ENCODE measurements at places on chromosomes 2 and 18. TPM values are rescaled to one million over a fixed set of nuclear protein-coding genes. Genes with fewer than 3 reads are reported as not detected.

GRCh38 chr2:60553495-60554073 is at the start of gene BCL11A:
TSS of gene BCL11A (minus strand) at chr2:60553654. CDS start at chr2:60553270, 384 bp downstream.
- DNase-seq = peak; percentile 90
- peak within 1 kb of the TSS; percentile 82 for H3K27ac ChIP-seq
- H3K4me1 ChIP-seq = peaks cover 63% of the 10 kb centered on the region
- H3K27me3 ChIP-seq = no peaks in the 10 kb centered on the region
- peak within 1 kb of the TSS; percentile 72 for H3K4me3 ChIP-seq

- peaks cover 17% of the 10 kb centered on the region for H3K4me1 ChIP-seq
- H3K27me3 ChIP-seq = no peaks in the 10 kb centered on the region
- DNase-seq = no peak
- H3K36me3 ChIP-seq = no peaks in the 10 kb centered on the region
- H3K27ac ChIP-seq = no peak overlapping the region
- H3K4me3 ChIP-seq = no peak overlapping the region
Observed at GRCh38 chr2:101520246-101520645, 45.3 kb upstream of the RFX8 start.

DNA sequence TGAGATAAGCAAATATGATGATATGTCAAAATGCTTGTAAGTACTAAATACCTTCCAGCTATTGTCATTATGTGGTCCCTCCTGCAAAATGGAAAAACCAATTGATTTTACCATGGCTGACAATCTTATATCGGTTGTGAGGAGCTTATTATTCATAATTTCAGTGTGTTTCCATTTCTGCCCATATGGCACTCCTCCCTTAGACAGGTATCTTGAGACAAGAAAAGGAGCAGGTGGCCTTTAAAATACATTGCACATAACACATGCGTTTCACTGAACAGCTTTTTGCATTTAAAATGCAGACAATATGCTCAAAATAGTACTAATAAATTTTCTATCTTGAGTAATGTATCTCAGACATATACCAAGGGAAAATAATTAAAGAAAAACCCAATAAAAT is 60.2 kb upstream of the SH3RF3 start:
- no peaks in the 10 kb centered on the region for H3K4me1 ChIP-seq
- no peak overlapping the region for H3K27ac ChIP-seq

- H3K36me3 ChIP-seq = no peaks in the 10 kb centered on the region
- H3K27ac ChIP-seq = no peak overlapping the region
- H3K4me3 ChIP-seq = no peak overlapping the region
- no peaks in the 10 kb centered on the region for H3K4me1 ChIP-seq
Observed at GRCh38 chr18:1048032-1048431, 143.4 kb downstream of the ADCYAP1 start.

DNA sequence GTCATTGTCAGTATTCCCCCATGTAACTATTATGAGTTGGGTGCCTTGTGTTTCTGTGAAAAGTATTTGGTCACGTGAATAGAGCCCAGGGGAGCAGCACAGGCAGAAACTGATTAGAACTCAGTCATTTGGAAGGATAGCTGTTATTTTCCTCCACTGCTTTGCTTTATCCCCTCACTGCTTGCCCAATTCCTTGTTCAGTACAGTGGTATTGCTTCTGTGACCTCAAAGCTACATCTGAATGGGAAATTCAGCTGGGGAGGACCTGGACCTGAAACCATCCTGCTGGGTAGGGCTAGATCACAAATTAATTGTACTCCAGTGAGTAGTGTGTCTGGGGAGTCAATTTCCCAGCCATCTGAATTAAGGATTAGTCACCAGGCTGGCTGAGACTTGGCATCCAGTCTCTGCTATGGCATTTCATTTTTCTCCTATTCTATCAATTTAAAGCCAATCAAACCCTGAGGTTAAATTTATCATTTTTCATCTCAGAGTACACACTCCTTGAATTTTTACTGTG is 1231.6 kb upstream of the GYPC start:
- DNase-seq = no peak
- H3K36me3 ChIP-seq = no peaks in the 10 kb centered on the region
- no peaks in the 10 kb centered on the region for H3K27me3 ChIP-seq
- H3K27ac ChIP-seq = no peak overlapping the region
- H3K4me1 ChIP-seq = no peaks in the 10 kb centered on the region
- H3K4me3 ChIP-seq = no peak overlapping the region

- DNase-seq = no peak
- no peaks in the 10 kb centered on the region for H3K27me3 ChIP-seq
- H3K4me3 ChIP-seq = no peak overlapping the region
- no peak overlapping the region for H3K27ac ChIP-seq
Observed at GRCh38 chr18:36031407-36031806, 36.0 kb downstream of the RPRD1A start.

DNA sequence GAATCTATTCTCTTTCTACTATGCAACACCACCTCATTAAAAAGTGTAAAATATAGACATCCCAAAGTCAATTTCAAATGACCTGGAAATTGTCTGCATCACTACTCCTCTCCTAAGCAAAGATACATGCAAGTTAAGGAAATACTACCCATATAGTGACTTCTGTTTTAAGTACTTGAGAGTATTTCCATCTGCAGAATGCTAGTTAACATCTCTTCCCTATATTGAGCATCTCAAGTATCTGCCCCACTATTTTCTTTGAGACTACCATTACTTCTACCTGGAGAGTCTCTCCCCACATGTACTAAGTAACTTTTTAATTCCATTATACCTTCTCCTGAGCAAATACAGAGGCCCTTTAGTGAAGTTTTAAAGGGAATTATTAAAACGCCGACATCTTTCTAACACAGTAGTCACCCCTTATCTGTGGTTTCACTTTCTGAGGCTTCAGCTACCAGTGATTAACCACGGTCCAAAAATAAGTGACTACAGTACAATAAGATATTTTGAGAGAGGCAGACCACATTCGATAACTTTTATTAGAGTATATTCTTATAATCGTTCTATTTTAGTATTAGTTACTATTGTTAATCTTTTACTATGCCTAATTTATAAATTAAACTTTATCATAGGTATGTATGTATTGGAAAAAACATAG is 21.8 kb downstream of the CWC22 start:
- DNase-seq = no peak
- no peak overlapping the region for H3K4me3 ChIP-seq
- no peak overlapping the region for H3K27ac ChIP-seq
- H3K4me1 ChIP-seq = no peaks in the 10 kb centered on the region

DNA sequence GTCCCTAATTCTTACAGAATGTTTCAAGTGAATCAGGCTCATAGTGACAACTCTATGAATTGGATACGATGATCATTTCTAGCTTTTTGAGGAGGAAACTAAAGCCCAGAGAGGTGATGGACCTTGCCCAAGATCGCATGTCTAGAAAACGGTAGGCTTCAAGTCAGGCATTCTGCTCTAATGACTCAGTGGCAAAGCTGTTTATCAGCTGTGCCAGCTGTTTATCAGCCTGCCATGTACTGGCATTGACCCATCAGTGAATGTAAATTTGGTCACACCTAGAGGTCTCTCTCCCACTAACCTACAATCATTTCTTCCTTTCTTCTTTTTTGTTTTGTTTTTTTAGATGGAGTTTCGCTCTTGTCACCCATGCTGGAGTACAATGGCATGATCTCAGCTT is 6.1 kb upstream of the DAW1 start:
- no peak for DNase-seq
- H3K4me1 ChIP-seq = peaks cover 15% of the 10 kb centered on the region
- no peak overlapping the region for H3K27ac ChIP-seq
- H3K36me3 ChIP-seq = no peaks in the 10 kb centered on the region

- H3K4me1 ChIP-seq = no peaks in the 10 kb centered on the region
- no peak for DNase-seq
- H3K27ac ChIP-seq = no peak overlapping the region
Observed at GRCh38 chr2:211439011-211439410, 882.6 kb downstream of the CPS1 start.

GRCh38 chr2:152467677-152468410 is 132.9 kb downstream of the FMNL2 start:
- H3K4me1 ChIP-seq = no peaks in the 10 kb centered on the region
- DNase-seq = no peak
- no peaks in the 10 kb centered on the region for H3K36me3 ChIP-seq
- H3K4me3 ChIP-seq = no peak overlapping the region
- peak overlapping the region; percentile 57 for H3K27ac ChIP-seq

GRCh38 chr2:215793747-215794595 is 219.4 kb downstream of the MREG start:
- no peaks in the 10 kb centered on the region for H3K36me3 ChIP-seq
- H3K4me3 ChIP-seq = no peak overlapping the region
- peak overlapping the region; percentile 57 for H3K27ac ChIP-seq
- no peak for DNase-seq
- H3K27me3 ChIP-seq = no peaks in the 10 kb centered on the region

GRCh38 chr18:7066965-7067555 is 50.5 kb downstream of the LAMA1 start:
- H3K36me3 ChIP-seq = no peaks in the 10 kb centered on the region
- H3K4me1 ChIP-seq = peaks cover 13% of the 10 kb centered on the region
- no peak for DNase-seq

DNA sequence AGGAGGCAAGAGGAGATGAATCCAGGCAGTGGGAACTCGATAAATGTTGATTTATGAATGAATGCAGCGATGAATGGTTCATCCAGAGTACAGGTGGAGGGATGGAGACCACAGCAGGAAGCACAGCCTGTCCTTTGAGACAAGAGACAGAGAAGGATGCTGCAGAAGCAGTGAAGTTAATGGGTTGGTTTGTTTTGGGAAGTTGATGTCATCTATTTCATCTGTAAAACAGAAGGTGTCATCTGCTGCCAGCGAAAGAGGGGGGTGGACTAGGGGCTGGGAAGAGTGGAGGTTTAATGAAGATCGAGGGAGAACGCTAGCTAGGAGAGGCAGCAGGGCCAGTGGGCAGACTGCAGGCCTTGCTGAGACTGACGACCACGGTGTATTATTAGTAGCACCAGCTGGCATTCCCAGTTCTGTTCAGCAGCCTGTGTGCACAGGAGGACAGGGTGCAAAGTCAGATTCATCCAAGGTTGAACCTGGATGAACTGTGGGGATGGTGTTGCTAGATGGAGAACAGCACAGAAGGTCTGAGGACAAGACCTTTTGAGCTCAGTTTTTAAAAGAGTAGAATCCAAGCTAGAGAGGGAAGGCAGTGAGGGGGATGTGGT is 120.3 kb upstream of the CAPN13 start:
- no peak for DNase-seq
- no peaks in the 10 kb centered on the region for H3K36me3 ChIP-seq
- no peaks in the 10 kb centered on the region for H3K27me3 ChIP-seq
- no peaks in the 10 kb centered on the region for H3K4me1 ChIP-seq

- no peaks in the 10 kb centered on the region for H3K27me3 ChIP-seq
- no peak for DNase-seq
- H3K4me3 ChIP-seq = no peak overlapping the region
- H3K27ac ChIP-seq = no peak overlapping the region
Observed at GRCh38 chr2:218722419-218722818, 11.8 kb downstream of the TTLL4 start.

DNA sequence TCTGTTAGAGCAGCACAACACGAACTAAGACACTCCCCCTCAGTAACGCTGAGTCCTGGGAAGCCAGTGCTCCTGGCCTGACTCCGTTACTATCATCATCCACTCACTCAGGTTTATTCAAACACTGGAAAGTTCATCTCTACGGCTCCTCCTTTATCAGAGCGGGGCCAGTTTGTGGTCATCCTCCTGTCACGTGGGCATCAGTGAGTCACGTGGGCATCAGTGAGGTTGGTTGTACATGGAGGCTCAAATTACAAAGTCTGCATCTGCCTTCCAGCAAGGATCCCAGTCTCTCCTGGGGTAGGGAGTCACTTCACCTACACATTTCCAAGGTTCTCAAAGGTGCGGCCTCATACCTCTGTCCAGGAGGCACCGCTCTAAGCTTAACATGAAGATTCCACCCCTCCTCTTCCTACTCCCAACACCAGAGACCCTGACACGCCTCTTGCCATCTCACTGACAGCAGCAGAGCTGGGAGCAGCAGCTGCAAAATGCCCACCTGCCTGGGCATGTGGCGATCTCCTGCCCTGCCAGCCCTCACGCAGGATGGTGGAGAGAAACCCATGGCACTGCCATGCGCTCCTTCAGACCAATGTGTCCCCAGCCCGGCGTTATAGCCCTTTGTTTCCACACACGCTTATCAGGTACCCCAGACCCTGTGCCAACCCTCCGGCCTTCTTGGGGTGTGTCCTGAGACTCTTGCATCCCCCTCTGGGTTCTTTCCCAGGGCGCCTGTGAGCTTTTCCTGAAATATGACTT is 99.2 kb upstream of the PTPRM start:
- no peak overlapping the region for H3K27ac ChIP-seq
- DNase-seq = no peak
- no peaks in the 10 kb centered on the region for H3K27me3 ChIP-seq

DNA sequence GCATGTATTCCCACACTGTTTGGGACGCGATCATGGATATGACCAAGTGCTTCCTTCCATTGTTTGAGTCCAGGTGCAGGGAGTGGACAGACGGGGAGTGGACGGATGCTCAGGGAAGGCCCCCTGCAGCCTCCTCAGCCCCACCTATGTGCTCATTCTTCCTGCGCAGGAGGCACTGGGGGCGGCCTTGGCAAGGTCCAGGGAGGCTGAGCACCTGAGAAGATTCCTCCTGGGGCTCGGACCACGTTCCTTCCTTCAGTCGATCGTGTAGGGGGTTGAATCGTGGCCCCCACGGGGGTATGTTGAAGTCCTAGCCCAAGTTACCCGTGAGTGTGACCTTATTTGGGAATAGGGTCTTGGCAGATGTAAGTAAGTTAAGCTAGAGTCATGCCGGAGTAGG is 60.4 kb downstream of the ASB1 start:
- DNase-seq = no peak
- peaks cover 12% of the 10 kb centered on the region for H3K4me1 ChIP-seq
- no peaks in the 10 kb centered on the region for H3K27me3 ChIP-seq
- H3K27ac ChIP-seq = no peak overlapping the region

DNA sequence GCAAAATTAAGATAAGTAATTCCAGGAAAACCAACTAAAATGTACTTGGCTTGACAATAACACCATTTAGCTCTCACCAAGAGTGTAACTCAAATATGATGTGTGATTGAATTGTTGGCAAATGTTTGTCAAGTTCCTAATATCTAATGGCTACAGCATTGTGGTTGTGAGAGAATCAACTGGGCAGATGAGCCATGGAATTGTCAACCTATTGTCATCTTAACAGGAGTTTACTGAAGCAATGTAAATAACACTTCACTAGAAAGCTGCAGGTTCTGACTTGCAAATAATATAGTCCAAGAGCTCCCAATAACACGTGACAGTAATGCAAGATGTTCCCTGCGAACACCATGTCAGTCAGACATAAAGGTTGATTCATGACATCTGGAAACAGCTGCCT is 495.2 kb upstream of the MEIS1 start:
- H3K4me1 ChIP-seq = no peaks in the 10 kb centered on the region
- no peaks in the 10 kb centered on the region for H3K36me3 ChIP-seq
- no peak overlapping the region for H3K4me3 ChIP-seq
- no peak for DNase-seq
- no peak overlapping the region for H3K27ac ChIP-seq

Gene CFAP65
- not detected for total RNA-seq

Gene RIT2
- total RNA-seq = not detected

Gene SATB2
- total RNA-seq = 0.95 TPM

Gene GBX2
- not detected for total RNA-seq

Gene SNTG2
- 3.2 TPM for total RNA-seq

Gene IER3IP1
- 15.7 TPM for total RNA-seq

Gene SLC30A3
- 1.1 TPM for total RNA-seq

Measured in sigmoid colon (tissue), 7 donors.